ENCODE measurements at places on chromosomes 12 and 14. TPM values are rescaled to one million over a fixed set of nuclear protein-coding genes. Genes with fewer than 3 reads are reported as not detected.

DNA sequence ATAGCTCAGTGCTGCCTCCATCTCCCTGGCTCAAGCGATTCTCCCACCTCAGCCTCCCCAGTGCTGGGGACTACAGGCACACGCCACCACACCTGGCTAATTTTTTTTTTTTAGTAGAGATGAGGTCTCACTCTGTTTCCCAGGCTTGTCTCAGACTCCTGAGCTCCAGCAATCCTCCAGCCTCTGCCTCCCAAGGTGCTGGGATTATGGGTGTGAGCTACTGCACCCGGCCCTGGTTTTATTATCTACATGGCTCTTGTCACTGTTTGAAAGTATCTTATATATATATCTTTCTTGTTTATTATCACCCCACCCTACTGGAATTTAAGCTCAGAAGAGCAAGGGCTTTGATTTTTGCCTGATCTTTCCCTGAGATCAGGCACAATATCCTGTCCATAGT, 7.6 kb upstream of the TMED10 start:
- H3K27me3 ChIP-seq = no peaks in the 10 kb centered on the region
- peaks cover 5% of the 10 kb centered on the region for H3K36me3 ChIP-seq
- H3K4me3 ChIP-seq = no peak overlapping the region
- DNase-seq = no peak
- no peak overlapping the region for H3K27ac ChIP-seq

- no peaks in the 10 kb centered on the region for H3K36me3 ChIP-seq
- no peak overlapping the region for H3K4me3 ChIP-seq
- H3K4me1 ChIP-seq = peaks cover 65% of the 10 kb centered on the region
- no peak for DNase-seq
- H3K27me3 ChIP-seq = no peaks in the 10 kb centered on the region
Measured at GRCh38 chr12:93425736-93426411, 15.9 kb downstream of the UBE2N start.

- H3K27me3 ChIP-seq = no peaks in the 10 kb centered on the region
- no peak overlapping the region for H3K4me3 ChIP-seq
- peaks cover 8% of the 10 kb centered on the region for H3K4me1 ChIP-seq
- H3K27ac ChIP-seq = no peak overlapping the region
- H3K36me3 ChIP-seq = no peaks in the 10 kb centered on the region
- no peak for DNase-seq
Measured at GRCh38 chr14:94424371-94424770, 28.2 kb downstream of the SERPINA11 start.

GRCh38 chr12:93451423-93452158, 9.8 kb upstream of the UBE2N start:
- no peaks in the 10 kb centered on the region for H3K27me3 ChIP-seq
- DNase-seq = no peak
- no peaks in the 10 kb centered on the region for H3K4me1 ChIP-seq
- H3K36me3 ChIP-seq = no peaks in the 10 kb centered on the region
- no peak overlapping the region for H3K4me3 ChIP-seq
- no peak overlapping the region for H3K27ac ChIP-seq

- H3K4me3 ChIP-seq = no peak overlapping the region
- no peak overlapping the region for H3K27ac ChIP-seq
- DNase-seq = no peak
- no peaks in the 10 kb centered on the region for H3K36me3 ChIP-seq
- peaks cover 12% of the 10 kb centered on the region for H3K4me1 ChIP-seq
Measured at GRCh38 chr12:47378907-47379306, 299.1 kb upstream of the AMIGO2 start.

- peaks cover 11% of the 10 kb centered on the region for H3K36me3 ChIP-seq
- DNase-seq = peak; percentile 21
- H3K27ac ChIP-seq = no peak overlapping the region
- no peak overlapping the region for H3K4me3 ChIP-seq
Measured at GRCh38 chr14:93073910-93074769, 41.6 kb downstream of the ITPK1 start.

- peaks cover 5% of the 10 kb centered on the region for H3K36me3 ChIP-seq
- no peak overlapping the region for H3K4me3 ChIP-seq
- no peak for DNase-seq
- H3K27me3 ChIP-seq = no peaks in the 10 kb centered on the region
- no peaks in the 10 kb centered on the region for H3K4me1 ChIP-seq
Measured at GRCh38 chr12:64029013-64029857, 184.7 kb downstream of the SRGAP1 start.

DNA sequence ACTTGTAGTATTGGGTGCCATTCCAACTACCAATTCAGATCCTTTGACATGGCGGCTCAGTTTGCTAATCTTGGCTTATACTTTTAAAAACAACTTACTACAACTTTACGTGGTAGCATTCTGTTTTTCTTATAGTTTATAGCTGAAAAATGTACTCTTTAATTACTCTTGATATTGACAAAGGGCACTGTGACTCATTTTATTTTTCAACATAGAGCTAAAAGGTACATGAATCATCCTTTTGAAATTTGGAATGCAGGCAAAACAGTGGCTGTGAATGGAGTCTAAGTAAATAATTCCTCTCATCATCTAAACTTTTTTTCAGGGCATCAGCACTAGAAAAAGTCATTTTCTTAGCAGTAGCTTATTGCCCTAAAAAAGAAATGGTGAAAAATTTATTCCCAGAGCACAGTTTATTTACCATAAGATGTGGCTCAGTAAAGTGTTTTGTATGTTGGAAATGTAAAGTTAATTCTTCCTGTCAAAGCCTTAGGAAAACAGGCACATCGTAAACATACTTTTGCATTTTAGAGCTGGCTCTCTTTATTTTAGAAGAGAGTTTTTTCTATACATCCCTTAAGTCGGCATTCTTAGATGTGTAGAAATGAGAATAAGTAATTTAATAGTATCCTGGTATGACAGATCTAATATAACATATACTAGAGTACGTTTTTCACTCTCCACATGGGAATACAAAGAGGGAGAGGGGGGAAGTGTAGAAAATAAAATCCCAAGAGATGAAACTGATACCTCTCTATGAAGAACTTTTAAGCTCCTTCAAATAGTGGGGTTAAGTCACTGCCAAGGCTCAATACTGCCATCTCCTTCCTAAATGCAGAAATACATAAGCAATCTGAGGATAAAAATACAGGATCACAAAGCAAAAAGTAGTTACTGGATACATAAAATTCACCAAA, 55.2 kb downstream of the SLC25A21 start:
- no peak for DNase-seq
- H3K27me3 ChIP-seq = no peaks in the 10 kb centered on the region
- H3K4me3 ChIP-seq = no peak overlapping the region
- peaks cover 8% of the 10 kb centered on the region for H3K4me1 ChIP-seq
- no peak overlapping the region for H3K27ac ChIP-seq

PRIMA1 gene
- total RNA-seq = not detected

Measured in Calu3 (cell line).